ENCODE measurements at places on chromosomes 6 and 20. TPM values are rescaled to one million over a fixed set of nuclear protein-coding genes. Genes with fewer than 3 reads are reported as not detected.

PSORS1C2 gene
- not detected for total RNA-seq

MMP24 gene
- total RNA-seq, result not detected

TREM1 gene
- 21.1 TPM for total RNA-seq

TREML2 gene
- total RNA-seq, result not detected

Measured in bronchial epithelial cell (primary cell).